Fibroblast of mammary gland (primary cell): ENCODE measurements at places on chromosomes 6 and 20.

DNA sequence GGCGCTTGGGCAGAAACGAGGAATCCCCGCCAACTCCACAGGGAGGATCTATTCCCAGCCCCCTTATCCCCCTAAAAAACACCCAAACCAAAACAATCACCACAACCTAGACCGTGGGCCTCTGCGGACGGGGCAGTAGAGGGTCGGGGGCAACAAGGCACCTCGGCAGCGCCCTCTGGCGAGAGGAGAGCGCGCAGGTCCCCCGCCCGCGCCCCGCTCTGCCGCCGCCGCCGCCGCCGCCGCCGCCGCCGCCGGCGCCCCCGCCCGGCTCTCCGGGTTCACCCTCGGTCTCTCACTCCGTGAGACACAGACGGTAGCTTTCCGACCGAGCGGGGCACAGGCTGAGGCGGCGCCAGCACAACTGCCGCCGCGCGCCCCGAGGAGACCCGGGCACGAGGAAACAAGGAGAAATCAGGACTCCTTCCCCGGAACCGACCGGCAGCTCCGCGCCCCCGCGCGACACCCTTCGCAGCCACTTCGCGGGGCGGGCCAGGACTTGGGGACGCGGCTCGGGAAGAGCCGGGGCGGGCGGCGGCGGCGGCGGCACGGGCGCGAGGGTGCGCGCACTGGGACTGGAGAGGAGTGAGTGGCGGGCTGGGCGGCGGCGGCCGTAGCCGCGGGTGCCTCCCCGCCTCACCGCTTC, at the start of gene SLC35F1:
Gene SLC35F1 (plus strand): TSS at position 307 of the 643 bp plus-strand sequence.
- no peak for DNase-seq

DNA sequence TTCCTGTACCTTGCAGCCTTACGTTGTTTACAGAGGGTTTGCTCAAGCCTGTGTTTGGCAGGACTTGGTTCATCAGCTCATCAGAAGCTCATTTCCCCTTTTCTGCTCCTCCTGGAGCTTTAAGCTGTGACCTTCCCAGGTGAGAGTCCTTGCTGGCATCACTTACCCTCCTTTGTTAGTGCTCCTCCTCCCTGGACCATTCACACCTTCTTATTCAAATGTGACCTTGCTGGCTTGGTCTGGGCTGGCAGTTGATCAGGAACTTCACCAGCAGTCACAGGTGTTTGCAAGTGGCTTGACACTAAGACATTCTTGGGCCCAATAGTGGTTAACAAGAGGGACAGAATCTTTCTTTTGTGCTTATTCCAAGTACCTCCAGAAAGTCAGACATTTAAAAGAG, 148.8 kb downstream of the C6orf58 start:
- no peak for DNase-seq

DNA sequence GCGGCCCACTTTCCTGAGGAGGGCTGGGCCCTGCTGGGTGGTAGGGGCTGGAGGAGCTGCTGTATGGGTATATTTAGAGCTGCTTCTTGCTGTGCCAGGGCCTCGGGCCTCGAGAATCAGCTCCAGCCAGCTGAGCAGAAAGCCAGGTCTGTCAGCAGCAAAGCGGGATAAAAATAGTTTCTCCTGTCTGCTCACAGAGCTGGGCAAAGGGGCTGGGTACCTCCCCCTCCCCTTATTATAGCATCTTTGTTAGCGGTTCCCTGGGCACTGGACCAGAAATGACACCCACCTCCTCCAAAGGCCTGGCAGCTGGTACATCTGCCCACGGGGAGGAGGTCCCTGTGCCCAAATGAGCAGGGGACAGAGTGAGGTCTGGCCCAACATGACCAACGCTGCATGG, 6.0 kb downstream of the SCRT2 start:
- DNase-seq = no peak

- no peak for DNase-seq
These were observed 62.5 kb downstream of the AHI1 start for GRCh38 chr6:135434991-135435390.

DNA sequence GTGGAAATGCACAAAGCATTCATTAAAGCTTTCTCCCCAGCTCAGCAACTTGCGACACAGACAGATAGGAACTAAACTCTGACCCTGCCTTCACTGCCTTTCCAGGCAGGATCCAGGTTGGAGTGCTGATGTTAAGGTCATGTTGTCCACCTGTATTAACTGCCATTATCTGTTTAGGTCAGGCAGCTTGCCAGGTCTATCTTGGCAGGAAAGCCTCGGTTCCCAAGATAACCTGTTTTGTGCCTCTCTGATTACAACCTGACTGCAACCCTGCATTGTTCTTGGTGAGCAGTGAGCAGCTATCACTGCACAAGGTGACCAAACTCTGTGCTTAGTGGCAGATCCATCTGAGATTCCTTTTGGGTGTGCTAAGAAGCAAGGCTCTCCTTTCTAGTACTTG, 23.2 kb upstream of the ELOVL2 start:
- DNase-seq = no peak

DNA sequence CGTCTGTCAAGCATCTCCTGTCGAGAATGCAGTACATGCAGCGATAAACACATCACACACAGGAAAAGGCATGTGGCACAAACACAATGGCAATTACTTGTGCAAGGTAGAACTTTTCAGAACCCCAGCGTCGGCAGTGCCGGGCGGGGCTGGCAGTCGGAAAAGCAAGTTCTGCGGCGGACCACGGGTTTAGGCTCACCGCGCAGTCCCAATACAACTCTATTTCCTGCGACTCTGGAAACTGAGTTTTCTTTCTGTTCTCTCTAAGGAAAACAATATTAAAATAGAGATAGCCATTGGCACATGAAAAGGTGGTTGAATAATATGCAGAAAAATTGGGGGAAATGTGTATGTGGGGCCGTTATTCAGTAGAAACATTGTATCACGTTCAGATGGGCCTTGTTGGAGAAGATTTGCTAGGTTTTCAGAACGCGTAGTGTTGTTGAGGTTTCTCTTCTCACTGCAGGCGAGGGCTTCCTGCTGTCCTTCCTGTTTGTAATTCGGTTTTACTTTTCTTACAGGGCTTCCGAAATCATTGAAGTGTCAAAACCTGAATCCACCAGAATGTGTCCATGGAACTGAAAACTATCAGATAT, 369.5 kb downstream of the THBS2 start:
- DNase-seq = no peak

- no peak for DNase-seq
These were observed 12.9 kb downstream of the SOD2 start for GRCh38 chr6:159680104-159680503.

DNA sequence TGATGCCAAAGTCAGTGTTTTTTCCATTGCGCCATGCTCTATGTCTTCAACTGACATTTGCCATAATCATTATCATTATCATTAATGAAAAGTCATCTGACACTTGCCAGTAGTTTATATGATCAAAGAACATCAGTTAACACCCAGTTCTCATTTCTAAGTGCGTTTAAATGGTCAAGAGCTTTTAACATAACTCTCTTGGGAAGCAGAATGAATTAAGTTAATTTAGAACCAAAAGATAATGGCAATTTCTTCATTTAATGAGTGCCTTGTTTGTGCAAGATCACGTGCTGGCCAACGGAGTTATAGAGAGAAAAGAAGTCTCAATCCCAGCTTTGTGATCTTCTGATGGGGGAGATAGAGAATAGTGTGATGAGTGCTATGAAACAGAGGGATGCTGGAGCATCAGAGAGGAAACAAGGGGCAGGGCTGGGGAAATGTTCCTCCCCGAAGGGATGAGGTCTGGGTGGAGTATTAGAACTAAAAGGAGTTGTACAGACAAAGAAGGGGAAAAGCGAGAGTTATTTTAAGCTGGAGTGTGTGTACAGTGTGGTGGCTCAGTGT, 20.3 kb downstream of the ANKS1A start:
- DNase-seq = no peak

DNA sequence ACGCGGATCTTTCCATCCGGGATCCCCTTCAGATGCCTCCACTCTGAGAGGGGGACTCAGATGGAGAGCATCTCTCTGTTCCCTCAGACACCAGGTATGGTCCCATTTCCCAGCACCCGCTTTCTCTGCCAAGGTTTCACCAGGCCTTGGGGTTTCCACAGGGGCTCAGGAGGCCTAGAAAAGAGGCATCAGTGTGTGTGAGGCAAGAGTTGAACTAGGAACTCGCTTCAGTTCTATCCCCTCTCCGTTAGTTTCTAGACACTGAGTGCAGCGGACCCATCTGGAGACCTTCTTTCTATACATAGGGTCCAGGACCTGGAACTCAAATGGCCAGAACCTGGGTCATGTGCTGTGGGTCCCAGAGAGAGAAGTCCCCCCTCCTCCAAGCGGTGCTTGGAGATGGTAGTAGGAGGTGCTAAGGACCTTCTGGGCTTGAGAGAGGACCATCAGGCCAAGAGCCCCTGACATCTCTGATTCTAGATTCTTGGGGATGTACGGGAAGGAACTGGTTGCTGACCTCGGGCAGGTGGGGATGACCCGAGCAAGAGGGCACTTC, 2.1 kb downstream of the SLC12A5 start:
- no peak for DNase-seq

DNA sequence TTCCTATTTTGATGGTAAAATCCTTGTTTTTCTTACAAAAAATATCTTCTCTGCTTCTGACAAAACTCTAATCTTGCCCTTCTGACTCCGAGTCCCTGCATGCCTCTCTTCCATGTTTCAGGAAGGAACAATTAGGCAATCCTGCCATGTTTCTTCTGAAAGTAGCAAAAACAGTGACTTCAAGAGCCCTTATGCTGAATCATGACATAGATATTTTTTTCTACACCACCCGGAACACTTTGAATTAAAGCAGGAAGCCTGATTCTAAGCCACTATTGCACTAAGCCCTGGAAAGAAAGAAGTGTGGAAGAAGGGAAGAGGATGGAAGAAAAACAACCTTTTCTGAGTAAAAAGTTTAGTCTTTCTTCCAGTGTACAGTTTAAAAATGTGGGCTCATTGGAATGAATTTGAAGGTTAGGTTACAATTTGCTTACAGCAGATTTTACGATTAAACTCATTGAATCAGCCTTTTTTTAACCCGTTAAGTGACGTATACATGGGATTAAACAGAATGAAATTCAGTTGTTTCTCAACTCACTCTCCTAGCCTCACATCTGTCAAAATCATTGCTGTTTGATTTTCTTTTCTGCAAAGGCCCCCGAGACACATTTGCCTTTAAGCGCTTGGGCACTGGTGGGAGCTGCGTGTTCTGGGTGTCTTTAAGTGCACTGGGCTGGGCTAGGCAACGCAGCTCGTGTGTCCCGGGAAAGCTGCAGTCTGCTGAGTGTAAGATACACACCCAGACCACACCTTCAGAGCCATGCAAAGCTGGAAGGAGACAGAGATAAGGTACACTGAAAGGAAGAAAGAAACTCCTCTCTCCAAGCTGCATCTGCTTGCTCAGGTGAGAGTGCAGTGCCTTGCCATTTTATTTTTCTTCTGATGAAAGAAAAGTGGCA, 159.4 kb upstream of the CITED2 start:
- peak; percentile 91 for DNase-seq

DNA sequence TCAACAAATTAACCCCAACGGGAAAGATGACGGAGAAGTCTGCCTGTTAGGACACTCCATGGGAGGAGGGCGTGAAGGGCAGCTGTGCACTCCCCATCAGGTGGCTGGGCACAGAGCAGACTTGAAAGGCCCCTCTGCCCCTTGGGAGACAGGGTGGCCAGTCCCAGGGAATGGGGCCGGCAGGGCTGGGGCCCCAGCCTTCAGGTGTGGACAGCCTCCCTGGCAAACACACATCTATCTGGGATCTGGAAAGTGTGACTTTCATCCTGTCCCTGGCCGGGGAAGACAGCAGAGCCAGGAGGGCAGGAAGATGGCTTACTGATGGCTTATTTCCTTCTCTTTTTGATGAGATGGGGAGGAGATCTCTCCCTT, 4.5 kb upstream of the FRMD1 start:
- DNase-seq = no peak

DNA sequence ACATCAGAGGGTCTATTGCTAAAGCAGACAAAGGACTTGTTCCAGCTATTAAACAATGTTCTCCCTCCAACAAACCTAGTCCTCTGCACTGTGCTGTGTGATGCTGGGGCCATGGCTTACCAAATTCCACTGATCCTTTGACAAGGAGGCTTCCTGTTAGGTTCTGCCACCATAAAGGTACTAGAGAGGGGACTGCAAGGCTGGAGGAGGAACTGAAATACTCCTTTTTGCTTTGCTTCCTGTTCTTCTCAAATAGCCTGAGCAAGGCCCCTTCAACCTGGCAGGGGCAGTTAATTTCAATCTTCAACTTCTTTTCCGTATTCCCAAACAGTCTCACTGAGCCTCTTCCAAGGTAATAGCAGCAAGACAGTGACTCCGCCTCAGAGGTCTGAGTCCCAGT, 286.4 kb upstream of the IRAK1BP1 start:
- DNase-seq = no peak

DNA sequence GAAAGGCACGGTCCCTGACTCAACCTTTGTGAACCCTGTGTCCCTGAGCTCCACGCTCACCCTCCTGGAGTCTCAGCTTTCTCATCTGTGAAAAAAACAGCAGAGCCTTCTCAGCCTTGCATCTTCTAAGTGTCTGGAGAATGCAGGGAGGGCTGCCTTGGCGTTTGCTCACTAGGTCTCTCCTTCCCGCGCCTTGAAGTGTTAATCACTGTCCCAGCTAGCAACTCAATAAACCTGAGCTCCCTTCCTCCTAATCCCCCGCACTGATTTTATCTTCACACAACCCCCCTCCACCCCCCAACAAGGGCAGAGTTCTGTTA, 34.9 kb upstream of the FOXC1 start:
- no peak for DNase-seq

DNA sequence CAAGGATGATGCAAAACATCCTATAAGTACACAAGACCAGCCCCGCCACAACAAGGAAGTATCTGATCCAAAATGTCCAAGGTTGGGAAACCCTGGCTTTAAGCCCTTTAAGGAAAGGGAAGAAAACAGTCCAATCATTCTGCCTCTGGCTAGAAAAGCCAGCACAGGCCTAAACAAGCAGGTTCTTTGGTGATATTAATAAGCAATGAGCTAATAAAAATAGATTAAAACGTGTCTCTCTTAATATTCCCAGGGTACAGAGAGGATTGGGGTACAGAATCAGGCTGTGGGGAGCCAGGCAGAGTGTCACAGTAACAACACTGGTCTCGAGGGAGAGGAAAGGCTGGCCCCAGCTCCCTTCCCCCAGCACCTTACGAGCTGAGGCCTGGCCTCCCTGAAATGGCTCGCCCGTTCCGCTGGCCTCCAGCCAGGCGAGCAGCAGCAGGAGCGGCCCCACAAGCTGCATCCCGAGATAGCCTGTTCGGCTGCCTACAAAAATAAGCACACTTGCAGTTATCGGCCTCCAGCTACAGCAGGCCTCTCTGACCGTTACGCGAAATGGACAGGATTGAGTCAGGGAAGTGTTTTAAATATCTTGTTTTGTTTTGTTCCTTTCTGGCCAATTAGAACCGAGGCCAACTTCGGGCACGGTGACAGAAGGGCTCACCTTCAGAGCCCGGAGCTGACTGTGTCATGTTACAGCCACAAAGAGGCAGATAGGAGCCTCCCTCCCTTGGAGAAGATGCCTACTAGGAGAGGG, 4.0 kb upstream of the ZMYND8 start:
- DNase-seq = peak; percentile 92
